ENCODE measurements at places on chromosomes 16 and 17. TPM values are rescaled to one million over a fixed set of nuclear protein-coding genes. Genes with fewer than 3 reads are reported as not detected.

Gene TLCD3B
- 1.6 TPM for total RNA-seq

Gene SLC52A1
- total RNA-seq = 0.23 TPM

Gene KRT31
- total RNA-seq = not detected

Gene GNAO1
- 2.0 TPM for total RNA-seq

Gene IL17C
- total RNA-seq = not detected

DNA sequence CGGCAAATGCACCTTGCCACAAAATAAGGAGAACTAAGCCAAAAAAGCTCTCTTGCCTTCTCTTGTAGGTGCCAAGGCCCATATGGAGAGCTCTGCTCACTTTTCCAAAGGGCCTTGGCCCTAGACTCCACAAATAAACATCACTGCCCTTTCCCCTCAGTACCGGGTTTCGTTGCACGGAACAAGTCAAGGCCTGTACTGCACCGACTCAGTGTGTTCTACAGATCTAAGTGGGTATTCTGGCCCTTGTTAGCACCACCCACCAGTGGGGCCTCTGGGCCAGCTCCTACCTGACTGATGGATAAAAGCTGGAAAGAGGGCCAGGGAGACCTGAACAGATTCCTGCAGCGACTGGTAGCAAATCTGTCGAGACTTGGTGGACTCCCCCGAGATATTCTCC, 43.7 kb upstream of the GSG1L start:
- DNase-seq = no peak

- DNase-seq = no peak
Measured at GRCh38 chr17:68957944-68958343, 2.8 kb upstream of the ABCA8 start.

- DNase-seq = no peak
Measured at GRCh38 chr16:15598648-15599190, 44.2 kb downstream of the MARF1 start.

- DNase-seq = no peak
Measured at GRCh38 chr17:29844339-29845048, 85.5 kb downstream of the SSH2 start.

DNA sequence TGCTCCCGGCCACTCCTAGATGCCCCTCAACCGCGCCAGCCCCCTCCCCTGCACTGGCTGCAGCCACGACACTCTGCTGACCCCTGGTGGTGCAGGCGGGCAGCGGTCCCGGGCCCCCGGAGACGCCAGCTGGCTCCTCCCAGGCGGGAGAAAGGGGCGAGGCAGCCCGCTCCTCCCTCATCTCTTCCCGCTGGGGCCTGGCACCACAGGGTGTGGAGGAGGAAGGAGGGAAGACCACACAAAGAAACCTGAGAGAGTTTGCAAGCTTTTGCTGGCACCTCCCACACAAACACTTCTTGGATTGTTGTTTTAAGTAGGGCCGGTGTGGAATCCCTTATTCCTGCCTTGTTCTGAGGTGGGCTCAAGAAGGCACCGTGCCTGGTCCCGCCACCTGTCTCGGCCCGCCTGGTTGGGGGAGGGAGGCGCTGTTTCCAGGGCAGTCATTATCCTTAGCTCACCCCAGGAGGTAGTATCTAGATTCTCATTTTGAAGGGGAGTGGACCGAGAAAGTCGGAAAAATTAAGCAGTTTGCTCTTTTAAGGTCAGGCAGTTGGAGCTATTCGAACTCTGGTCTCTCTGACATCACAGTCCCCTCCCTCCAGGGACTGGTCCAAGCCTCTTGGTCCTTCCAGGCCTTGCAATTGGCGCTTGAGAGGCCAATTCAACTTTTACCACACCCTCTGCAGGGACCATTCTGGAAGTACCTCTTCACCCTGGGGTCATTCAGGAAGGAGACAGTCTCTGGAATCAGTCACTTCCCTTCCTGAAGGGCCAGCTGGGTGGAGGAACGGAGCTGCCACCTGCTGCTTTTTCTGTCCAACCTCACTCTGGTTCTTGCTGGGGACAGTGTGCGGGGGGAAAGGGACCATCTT, 959 bp upstream of the ANKRD13B start:
- DNase-seq = peak; percentile 78

DNA sequence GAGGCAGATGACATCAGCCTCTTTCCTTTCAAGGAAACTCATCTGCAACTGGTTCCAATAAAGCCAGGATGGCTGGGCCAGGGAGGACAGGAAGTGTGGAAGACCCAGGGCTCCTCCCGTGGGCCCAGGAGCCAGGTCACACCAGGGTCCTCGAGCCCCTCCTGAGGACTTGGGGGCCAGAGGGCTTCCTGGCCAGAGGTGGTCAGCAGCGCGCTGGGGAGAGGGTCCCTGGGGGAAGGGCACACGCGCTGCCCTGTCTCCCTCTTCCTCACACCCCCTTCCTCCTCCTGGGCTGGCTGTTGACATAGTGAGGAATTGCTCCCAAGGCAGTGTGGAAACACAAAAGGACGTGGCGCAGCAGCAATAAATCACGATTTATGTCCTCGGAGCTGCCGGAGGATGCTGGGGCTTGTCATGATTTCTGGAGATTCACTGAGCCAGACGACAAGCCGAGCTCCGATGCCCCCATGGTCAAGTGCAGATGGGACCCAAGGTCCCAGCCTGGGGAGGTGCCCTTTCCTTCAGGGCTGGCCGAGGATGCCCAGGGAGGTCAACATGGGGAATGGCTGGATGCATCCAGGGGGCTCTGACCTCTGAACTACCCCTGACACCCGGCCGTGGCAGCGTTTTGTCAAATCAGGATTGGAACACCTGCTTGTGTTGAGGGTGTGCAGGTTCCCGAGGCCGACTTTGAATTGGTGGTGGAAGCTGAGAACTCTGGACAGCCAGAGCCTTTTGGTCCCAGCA, 152.6 kb downstream of the IRF8 start:
- DNase-seq = no peak

DNA sequence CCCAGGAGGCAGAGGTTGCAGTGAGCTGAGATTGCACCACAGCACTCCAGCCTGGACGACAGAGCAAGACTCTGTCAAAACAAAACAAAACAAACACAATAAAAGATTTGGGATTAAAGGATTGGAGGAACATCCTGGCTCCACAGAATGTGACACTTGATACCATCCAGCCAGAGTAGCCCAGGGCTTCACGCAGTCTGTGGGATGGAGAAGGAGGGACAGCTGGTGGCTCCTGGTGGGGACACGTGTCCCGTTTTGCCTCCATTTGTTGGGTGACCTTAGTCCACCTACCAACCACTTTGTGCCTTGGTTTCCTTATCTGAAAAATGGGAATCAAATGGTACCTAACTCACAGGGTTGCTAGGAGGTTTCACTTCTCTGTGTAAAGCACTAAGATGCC, 12.4 kb upstream of the CYB561 start:
- DNase-seq = no peak

DNA sequence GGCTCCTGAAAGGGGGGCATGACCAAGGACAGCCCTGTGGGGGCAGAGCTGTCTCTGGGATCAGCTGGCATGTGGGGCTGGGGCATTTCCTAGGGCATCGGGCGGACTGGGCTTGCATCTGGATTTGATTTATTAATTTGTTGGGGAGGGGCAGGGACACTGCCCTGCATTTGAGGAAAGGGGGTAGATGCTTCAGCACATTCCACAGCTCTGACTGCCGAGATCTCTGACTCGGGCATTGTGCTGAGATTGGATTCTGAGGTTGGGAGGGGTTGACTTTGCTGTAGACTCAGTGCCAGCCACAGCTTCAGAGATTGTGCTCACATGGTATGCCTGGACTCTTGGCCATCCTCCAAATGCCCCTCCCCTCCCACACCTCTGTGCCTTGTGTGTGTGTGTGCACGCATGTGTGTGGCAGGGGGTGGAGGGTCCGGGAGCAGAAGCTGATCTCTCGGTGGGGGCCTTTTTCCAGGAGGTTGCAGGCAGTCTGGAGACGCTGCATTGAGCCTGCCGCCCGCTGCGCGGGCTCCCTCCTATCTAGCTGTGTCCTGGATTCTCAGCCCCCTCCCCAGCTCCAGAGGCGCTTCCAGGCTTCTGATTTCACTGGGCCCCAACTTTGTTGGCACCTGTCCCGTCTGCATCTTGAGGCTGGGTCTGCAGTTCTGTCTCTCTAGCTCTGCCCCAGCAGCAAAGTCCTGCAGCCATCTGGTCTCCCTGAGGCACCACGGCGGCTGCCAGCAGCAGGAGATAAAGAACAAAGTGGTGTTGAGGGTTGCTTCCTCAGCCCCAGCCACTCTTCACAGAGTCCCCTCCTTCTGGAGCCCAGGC, 14.9 kb downstream of the IGFBP4 start:
- no peak for DNase-seq

DNA sequence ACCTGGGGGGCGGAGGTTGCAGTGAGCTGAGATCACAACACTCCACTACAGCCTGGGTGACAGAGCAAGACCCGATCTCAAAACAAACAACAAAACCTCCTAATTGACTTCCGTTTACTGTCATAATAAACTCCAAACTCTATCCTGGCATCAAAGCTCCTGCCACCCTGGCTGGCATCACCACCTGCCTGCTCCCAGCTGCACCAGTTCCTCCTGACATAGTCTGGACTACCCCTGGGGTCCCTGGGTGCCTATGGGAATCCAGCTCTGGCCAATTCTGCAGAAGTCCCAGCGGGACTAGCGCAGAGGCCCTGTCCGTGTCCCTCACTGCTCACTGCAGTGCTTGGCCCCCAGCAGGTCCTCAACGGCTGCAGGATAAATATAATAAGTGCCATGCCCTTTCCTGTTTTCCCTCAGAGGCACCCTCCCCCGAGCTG, 723 bp downstream of the NTHL1 start:
- no peak for DNase-seq

DNA sequence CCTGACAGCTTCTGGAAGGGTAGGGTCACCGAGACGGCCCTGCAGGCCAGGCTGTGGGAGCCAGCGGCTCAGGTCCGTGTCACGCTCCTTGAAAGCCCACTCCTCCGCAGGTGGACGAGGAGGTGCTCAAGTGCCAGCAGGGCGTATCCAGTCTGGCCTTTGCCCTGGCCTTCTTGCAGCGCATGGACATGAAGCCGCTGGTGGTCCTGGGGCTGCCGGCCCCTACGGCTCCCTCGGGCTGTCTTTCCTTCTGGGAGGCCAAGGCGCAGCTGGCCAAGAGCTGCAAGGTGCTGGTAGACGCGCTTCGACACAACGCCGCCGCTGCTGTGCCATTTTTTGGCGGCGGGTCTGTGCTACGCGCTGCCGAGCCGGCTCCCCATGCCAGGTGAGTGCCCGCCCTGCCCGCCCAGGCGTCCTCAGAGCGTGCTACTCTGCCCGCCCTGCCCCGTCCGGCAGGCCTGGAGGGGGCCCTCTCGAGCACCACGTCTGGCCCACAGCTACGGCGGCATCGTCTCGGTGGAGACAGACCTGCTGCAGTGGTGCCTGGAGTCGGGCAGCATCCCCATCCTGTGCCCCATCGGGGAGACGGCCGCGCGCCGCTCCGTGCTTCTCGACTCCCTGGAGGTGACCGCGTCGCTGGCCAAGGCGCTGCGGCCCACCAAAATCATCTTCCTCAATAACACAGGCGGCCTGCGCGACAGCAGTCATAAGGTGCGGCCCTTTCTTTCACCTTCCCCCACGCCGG, 1.3 kb downstream of the NAGS start:
- no peak for DNase-seq

GRCh38 chr17:73652886-73653480, 8.7 kb upstream of the SDK2 start:
- DNase-seq = no peak

DNA sequence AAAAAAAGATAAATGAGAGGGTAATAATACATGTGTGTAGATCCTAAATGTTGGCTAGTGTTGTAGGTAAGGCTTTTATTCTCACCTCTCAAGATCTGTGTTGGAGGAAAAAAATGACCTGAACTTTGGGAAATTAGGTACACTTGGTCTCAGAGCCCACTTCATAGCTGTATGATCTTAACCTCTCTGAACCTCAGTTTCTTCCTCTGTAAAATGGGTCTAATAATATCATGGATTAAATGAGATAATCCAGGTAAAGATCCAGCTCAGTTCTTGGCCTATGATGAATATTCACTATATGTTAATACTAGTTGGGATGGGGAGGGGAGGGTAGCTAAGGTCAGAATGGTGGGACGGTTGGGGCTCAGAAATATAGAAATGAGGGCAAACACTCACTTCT, 24.3 kb upstream of the GPRC5B start:
- no peak for DNase-seq

DNA sequence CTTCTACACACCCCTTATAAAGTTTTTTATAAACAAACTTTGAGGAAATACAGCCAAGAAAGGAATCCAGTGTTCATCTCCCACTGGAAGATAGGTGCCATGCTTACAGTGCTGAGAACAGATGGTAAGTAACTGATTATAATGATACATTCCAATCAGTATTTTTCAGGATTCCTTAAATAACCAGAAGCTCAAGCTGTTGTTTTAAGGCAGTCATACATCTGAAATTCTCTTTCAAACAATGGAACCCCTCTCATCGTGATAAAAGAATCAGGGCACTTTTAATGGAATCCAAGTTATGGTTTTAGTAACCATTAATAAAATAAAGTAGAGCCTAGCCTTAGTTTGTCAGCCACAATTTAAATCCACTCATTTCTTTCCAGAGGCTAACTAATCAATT, 56.1 kb upstream of the STAC2 start:
- no peak for DNase-seq

DNA sequence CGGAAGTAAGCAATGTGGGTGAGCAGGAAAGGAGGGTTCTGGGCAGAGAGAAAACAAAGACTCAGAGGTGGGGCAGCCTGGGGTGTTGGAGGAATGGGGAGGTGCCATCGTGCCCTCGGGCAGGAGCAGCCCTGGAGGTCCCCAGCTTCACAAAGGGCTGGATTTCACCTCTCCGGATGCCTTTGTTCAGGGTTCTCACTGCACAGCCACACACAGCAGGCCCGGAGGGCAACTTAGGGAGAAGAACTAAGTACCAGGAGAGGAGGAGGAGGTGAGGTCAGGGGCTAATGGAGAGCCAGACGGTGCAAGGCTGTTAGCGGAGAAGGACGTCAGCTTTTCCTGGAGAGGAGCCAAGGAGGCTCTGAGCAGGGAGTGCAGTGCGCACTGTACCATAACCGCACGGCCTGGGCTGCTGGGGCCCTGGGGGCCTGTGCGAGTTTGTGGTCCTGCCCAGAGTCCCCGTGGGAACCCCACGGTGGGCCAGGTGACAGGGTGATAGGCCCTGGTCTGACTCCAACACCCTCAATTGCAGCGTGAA, 9.3 kb downstream of the ARRB2 start:
- no peak for DNase-seq

- DNase-seq = no peak
Measured at GRCh38 chr17:76272541-76273444, 7.6 kb downstream of the UBALD2 start.

GRCh38 chr17:50139950-50140885, 10.3 kb upstream of the SAMD14 start:
- DNase-seq = peak; percentile 74

- DNase-seq = no peak
Measured at GRCh38 chr17:57326764-57327163, 70.4 kb downstream of the MSI2 start.
